CD4-positive, alpha-beta T cell treated with Interleukin-4 for 1 hour (primary cell): ENCODE measurements at places on chromosomes 4 and X.

GRCh38 chr4:2415881-2416563, 2.4 kb downstream of the ZFYVE28 start:
- DNase-seq = no peak

DNA sequence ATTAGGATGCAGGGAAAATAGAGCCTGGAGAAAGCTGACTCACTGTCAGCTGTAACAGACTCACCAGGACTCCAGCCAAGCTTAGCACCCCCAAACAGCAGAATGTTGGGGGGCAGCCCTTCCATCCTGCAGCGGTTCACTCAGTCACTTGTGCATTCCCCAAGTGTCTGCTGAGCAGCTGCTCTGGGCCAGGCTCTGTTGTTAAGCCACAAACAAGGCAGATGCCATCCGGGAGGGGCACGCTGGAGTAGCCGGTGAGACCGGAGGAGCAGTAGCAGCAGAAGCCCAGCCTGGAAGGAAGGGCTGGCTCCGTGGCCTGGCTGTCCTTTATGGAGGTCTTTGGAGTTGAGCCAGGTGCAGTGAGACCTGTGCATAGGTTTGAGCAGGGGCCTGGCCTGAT, 22.0 kb downstream of the CCNQ start:
- DNase-seq = no peak

- no peak for DNase-seq
Observed at GRCh38 chr4:137949746-137950145, 292.4 kb downstream of the SLC7A11 start.

- DNase-seq = no peak
Observed at GRCh38 chr4:1770791-1771231, 22.3 kb upstream of the FGFR3 start.

GRCh38 chrX:105744291-105744690, 78.0 kb upstream of the NRK start:
- no peak for DNase-seq

GRCh38 chrX:17038277-17038676, 91.8 kb downstream of the REPS2 start:
- no peak for DNase-seq

DNA sequence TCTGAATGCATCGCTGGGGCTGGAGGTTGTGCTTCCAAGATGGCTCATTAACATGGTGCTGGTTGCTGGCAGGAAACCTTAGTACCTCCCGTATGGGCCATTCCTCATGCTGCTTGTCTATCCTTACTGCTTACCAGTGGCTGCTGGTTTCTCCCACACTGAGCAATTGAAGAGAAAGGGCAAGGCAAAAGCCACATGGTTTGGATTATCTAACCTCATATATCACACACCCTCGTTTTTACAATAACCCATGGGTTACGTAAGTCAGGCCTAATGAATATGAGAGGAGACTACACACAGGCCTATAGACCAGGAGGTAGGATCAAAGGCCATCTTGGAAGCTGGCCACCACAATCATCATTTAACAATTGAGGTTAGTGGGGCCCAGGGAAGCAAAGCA, 141.8 kb upstream of the EDNRA start:
- no peak for DNase-seq

DNA sequence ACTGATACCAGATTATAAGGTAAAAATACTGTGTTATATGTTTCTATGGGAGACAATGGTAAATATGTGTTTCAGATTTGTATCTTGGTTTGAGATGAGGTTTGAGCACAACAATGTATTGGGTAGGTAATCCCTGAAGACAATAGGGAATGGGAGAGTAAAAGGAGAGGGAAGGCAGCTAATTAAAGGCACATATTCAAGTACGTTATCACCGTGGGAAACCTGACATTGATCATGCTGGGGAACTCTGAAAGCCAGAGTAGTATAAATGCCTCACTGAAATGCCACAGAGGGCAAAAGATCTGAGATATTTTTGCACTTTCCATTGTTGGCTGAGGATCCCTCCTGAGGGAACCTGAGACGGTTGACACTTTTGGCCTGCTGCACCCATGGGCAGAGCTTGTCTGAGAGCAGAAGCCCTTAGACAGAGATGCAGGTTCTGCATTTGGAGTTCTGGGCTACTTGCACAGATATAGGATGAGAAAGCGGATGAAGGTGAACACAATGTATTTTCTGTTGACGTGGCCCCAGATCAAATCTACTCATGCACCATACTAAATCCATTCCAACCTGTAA, 506.7 kb downstream of the PCDH18 start:
- no peak for DNase-seq

DNA sequence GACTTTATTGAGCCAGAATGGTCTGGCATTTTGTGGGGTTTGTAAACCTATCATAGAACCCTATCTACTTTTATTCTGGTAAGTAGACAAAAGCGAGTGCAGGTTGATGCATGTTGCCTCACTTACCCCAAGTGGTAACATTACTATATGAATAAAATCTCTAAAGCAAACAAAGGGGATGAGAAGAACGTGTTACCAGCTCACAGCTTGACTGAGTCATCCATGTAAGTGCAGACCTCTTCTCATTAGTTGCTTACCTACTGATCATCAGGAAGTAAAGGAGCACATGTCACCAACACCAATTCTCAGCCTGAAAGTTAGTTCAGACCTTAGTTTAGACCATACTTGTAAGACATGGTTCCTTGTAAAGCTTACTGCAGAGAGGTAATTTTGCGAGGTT, 1328.3 kb downstream of the C4orf33 start:
- no peak for DNase-seq

GRCh38 chr4:151192556-151193235, 84.3 kb upstream of the PRSS48 start:
- DNase-seq = no peak

DNA sequence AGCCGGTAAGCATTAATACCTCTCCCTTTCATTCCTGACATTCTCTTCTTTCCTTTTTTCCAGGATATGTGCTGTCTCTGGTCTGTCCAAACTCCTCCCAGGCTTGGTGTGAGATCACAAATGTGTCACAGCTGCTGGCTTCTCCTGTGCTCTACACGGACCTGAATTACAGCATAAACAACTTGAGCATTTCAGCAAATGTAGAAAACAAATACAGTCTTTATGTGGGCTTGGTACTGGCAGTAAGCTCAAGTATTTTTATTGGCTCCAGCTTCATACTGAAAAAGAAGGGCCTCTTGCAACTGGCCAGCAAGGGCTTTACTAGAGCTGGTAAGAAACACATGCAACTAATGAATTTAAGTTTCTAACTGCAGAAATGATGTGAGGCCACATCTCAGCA, 8.4 kb downstream of the NIPAL1 start:
- DNase-seq = no peak

DNA sequence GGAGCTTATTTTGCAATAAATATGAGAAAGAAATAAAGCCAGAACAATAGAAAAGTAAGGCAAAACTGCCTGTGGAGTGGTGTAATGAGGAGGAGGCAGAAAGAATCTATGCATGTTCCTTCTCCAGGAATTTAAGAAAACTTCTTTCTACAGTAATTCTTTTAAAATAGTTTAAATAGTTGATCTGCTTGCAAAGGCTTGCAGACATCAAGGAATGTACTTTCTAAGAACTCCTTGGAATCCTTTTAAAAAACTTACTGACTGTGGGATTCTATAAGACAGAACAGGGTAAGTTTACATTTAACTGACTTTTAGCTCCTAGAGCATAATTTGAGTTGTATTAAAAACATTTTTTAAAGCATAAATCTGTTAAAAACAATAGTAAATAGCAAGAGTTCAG, 63.2 kb upstream of the ALB start:
- no peak for DNase-seq

GRCh38 chr4:98687876-98688275, 29.5 kb upstream of the TSPAN5 start:
- no peak for DNase-seq

DNA sequence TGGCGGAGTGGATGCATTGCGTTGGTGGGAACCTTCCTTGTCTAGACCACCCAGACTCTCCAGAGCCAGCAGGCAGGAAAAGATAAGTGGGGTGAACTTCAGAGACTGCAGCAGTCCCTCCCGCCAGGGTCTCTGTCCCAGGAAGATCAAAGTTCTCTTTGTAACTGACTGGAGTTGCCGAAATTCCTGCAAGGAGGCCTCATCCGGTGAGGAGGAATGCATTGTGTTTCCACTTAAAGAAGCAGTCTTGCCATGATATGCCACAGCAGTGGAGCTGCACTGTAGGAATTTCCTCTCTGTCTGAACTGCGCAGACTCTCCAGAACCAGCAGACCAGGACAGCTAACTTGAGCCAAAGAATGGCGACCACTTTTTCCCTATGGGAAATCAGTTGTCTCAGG, 1190.4 kb downstream of the TECRL start:
- no peak for DNase-seq
